Neural progenitor cell (in vitro differentiated cells): ENCODE measurements at places on chromosomes 4 and X.

- no peak for DNase-seq
These were observed 122.5 kb upstream of the DDIT4L start for GRCh38 chr4:100312615-100313350.

DNA sequence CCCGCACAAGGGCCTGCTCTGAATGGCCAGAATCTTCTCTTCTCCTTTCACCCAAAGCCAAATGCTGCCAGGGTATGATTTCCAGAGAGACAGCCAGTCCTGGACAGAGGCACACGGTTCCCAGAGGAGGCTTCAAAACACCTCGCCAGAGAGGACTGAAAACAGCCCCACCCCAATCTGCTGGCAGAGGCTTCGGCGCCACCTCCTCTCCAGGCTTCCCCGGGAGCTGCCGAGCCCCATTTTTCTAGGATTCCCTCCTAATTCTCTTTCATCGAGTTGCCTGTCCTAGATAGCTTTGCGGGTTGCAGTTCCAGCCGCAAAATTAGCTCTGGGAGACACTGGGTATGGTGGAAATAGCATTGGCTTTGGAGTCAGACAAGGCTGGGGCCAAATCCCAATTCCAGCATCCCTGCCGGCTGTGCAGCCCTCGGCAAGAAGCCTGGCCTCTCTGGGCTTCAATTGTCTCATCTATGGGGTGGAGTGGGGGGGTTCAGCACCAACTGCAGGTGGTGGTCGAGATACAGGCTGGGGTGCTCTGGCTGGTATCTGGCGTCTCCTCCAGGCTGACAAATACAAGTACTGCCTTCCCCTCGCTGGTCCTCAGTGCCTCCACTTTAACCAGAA, 22.6 kb downstream of the PPP2R2C start:
- DNase-seq: no peak

GRCh38 chr4:23887989-23888388, 1.9 kb downstream of the PPARGC1A start:
- no peak for DNase-seq

DNA sequence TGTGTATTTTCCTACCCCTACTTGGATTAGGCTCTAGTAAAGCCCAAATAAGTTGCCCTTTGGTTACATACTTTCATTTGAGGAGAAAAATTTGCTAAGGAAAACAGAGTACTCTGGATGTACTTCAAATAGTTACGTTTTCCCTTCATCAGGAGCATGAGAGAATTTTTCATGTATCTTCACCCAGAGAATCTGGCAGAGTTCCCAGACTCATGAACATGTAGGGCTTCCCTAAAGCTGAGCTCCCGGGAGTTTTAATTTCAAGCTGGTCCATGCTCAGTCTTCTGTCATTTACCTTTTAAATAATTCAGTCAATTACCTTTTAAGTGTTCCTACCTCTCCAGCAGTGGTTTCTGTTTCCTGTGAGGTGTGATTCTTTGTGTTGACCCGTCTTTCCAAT, 367.5 kb upstream of the GRID2 start:
- no peak for DNase-seq

DNA sequence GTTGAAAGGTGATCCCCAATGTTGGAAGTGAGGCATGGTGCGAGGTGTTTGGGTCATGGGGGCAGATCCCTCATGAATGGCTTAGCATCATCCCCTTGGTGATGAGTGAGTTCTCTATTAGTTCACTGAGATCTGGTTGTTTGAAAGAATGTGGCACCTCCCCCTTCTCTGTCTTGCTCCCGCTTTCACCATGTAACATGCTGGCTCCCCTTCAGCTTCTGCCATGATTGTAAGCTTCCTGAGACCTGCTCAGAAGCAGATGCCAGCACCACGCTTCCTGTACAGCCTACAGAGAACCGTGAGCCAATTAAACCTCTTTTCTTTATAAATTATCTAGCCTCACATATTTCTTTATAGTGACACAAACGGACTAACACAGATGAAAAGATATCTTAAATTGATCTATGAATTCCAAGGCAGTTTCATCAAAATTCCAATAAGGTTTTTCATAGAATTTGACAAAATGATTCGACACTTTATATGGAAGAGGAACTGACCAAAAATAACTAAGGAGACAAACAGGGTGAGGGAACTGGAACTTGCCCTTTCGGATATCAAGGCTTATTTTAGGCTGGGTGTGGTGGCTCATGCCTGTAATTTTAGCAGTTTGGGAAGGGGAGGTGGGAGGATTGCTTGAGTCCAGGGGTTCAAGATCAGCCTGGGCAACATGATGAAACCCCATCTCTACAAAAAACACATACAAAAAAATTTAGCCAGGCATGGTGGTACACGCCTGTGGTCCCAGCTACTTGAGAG, 56.9 kb upstream of the OGT start:
- DNase-seq: no peak

- peak; percentile 41 for DNase-seq
These were observed 148.9 kb downstream of the MAML3 start for GRCh38 chr4:140004922-140005627.

- DNase-seq: no peak
These were observed 2144.6 kb upstream of the TENM3 start for GRCh38 chr4:180098586-180098985.

- no peak for DNase-seq
These were observed at the start of gene ZFP92 for GRCh38 chrX:153411255-153411987. TSS of gene ZFP92 (plus strand) at chrX:153411472. CDS start at chrX:153418323, 6,851 bp downstream.

GRCh38 chrX:3711331-3711917, 2.0 kb downstream of the PRKX start:
- no peak for DNase-seq

- no peak for DNase-seq
These were observed 450.0 kb downstream of the PDGFC start for GRCh38 chr4:156521631-156522030.

GRCh38 chrX:75067931-75068330, 88.2 kb downstream of the ABCB7 start:
- DNase-seq: no peak

GRCh38 chr4:163556650-163557391, 62.3 kb downstream of the TMA16 start:
- no peak for DNase-seq

DNA sequence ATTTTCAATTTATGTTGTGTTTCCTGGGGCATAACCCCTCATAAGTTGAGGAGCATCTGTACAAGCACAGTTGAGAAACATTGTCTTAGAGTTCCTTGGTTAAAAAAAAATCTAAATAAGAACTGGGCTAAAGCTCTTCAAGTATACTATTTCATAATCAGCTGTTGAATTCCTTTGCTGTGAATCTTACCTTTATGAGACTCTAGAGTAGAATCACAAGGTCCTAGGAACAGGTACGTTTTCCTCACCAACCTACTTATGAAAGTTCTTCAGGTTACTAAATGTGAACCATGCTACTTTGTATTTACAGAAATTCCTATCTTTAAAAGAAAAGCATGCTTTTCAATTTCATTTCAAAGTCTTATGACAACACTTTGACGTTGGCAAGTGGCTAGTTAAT, 20.9 kb upstream of the SOD3 start:
- no peak for DNase-seq

DNA sequence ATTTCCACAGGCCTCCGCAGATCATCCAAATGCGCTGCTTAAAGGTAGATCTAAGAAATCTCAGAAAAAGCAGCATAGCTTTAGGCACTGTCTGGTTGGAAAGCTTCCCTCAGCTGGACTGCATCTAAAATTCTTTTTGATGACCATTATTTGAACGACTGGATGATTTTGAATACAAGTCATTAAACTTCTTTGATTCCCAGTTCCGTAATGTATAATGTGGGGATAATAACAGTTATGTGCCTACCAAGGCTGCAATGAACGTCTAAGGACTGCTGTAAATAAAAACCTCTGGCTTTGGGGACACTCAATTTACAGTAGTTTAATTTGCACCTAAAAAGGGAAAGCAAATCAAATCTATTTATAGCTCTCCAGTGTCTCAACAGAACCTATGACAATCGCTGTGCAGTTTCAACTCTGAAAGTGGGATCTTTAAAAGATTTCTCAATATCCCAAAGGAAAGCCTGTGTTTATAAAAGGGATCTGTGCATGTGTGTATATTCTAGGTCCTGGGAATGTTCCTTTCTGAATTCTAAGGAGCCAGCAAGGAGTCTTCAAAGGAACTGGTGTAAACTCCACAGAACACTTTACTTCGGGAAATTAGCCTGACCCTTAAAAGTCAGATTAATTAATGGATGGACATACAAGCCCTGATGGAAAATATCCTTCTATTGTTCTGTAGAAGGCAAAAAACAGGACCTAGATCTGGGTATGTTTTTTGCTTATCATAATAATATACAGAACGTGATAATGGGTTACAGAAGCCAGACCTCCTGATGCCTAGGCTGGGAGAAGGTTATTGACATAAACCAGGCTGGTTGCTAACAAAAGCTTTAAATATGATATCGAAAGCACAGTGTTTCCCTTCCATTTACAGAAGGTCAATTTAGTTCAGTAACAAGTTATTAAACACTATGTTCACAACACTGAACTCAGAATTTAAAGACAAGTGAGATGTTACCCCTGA, 53.4 kb downstream of the AFAP1 start:
- no peak for DNase-seq

DNA sequence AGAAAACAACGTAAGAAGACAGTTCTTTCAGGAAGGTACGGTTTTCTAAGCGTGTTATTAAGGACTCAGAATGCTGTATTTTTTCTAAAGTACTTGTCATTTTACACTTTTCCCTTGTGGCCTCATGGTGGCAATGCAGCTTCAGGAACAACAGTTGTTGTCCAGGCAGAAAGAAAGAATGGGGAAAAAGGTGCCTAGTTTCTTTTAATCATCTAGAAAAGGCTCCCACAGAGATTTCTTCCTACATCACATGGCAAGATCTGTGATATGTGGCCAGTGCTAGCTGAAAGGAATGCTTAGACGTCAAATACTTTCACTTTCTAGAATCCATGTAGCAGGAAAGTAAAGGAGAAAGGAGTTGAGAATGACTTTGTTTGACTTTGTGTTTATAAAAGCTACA, 49.0 kb upstream of the TRAM1L1 start:
- peak; percentile 84 for DNase-seq

DNA sequence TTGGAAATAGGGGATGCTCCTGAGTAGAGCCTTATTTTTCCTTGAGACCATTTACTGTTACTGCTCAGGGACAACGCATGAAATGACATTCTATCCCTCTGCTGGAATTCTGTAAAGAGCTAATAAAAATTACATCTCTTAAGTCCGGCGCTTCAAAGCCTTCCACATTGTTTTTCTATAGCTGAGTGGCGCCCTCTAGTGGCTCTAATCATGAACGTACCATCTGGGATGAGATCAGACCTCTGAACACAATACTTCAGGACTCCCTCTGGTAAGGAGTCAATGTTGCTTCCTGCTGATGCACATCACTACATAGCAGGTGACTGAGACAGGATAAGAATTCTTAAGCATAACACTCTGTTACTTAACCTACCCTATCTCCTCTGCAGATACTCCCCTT, 6.0 kb downstream of the HMGN5 start:
- DNase-seq: peak; percentile 60

DNA sequence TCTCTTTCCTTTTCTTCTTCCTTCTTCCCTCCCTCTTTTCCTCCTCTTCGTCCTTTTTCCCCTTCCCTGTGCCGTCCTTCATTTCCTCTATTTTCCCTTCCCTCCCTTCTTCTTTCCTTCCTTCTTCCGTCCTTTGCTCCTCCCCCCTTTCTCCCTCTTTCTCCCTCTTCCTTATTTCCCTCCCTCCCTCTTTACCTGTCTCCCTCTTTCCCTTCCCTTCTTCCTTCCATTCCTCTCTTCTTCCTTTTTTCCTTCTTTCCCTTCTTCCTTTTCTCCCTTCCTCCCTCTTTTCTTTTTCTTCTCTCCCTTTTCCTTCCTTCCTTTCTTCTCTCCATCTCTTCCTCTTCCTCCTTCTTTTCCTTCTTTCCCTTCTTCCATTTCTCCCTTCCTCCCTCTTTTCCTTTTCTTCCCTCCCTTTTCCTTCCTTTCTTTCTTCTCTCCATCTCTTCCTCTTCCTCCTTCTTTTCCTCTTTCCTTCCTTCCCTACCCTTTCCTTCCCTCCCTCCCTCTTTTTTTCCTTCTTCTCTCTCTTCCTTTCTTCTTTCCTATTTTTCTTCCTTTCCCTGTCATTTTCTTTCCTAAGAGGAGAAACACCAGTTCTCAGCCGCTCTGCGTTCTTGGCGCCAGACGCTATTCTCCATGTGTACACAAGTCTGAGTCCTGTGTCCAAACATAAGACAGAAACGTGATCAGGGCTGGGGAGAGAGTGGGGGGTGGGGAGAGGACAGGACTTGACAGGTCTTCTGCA, 597.1 kb downstream of the MID1IP1 start:
- no peak for DNase-seq

DNA sequence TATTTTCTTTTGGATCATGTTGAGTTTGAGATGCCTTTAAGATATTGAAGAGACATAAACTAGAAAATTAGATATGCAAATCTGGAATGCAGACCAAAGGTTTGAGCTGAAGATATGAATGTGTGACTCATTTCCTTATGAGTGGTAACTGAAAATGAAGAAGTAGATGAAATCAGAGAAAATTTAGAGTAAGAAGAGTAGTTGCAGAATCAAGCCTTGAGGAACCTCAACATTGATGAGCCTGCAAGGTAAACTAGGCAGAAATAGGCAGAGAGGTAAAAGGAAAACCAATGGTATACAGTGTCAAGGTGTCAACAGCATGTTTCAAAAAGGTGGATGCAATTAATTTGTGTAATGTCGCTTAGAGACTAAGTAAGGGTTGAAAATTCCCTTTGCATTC, 142.8 kb downstream of the MOSPD2 start:
- DNase-seq: no peak

DNA sequence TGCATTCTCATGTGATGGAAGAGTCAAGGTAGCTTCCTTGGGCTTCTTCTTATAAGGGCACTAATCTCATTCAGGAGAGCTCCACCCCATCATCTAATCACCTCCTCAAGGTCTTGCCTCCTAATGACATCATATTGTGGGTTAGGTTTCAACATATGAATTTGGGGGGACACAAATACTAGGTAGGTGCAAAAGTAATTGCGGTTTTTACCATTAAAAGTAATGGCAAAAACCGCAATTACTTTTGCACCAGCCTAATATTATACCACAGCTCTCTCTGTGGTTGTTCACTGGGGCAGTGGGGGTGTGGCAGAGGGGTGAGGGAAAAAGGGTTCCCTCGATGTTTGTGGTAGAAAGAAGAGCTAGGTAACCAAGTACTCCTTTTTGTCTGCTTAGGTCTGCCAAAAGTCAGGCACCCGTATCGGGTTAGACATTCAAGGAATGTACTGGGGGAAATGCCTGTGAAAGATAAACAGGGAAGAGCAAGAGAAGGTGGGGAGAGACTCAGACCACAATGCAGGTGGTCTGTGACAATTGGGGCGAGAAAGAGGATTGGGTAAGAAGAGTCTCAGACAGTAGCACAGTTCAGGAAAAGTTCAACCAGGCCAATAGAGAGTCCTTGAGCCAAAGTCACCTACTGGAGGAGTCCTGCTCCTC, 78.9 kb upstream of the MTM1 start:
- no peak for DNase-seq

- no peak for DNase-seq
These were observed 20.7 kb downstream of the PCGF3 start for GRCh38 chr4:726235-726787.

GRCh38 chr4:101277671-101278070, 69.7 kb downstream of the PPP3CA start:
- DNase-seq: no peak
